ENCODE measurements at places on chromosomes 12 and 14.

DNA sequence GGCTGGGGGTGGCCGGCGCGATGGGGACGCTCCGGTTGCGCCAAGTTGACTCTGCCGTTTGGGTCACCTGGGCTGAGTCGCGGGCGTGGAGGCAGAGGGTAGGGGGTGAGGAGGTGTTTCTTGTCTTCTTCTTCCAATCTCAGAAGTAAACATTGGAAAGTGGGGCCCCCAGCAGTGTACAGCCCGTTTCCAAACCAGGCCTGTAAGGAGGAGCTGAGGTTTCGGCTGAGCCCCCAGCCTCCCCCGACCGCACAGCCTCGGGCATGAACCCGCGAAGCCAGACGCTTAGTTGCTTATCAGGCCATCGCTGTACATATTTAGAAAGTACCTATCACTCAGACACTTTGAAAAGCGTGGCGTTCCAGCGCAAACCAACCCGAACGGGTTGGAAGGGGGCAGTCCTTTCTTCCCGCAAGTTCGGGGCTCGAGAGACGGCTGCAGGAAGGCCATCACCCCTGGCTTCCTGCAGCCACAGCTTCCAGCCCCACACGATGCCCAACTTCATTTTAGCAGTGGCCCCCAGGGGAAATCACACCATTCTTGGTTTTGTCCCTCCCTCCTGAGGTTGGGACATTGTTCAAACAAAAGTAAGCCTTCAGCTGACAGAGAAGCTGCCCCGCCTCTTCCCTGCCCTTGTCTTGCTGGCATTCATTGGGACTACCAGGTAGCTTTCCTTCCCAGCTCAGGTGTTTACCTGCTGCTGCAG is 164.1 kb downstream of the ZFP36L1 start:
- H3K4me3 ChIP-seq = peak overlapping the region; percentile 77
- no peaks in the 10 kb centered on the region for H3K36me3 ChIP-seq
- DNase-seq = no peak

DNA sequence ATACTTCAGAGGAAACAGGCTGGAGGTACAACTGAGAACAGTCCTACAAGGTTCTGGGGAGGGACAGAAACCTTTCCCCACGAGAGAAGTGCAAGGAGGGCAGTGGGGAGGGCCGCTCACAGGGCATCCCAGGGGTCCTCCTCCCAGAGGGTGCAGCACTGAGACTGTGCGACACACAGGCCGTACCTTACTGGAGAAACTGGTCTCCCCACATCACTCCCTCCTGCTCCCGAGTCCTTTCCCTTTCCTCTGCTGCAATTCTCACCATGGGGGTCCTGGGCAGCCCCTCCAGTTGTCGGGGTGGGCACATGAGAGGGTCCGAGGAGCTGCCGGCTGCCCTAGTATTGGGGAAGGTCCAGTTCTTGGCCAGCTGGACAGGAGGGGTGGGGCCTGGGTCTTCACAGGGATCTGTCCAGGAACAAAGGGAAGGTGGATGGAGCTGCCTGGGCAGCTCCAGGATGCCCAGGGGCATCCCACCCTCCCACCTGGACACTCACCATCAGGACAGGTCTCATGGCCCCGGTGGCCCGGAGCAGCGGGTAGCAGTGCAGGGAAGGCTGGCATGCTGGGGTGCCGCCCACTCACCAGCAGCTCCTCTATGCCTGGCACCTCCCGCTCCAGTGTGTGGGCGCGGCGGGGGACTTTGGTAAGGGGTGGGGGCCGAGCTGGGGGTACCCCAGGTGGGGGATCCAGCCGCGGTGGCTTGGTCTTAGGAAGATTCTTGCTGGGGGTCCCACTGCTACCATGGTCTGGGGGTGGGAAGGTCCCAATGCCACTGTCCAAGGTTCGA is 35.8 kb downstream of the NCKAP5L start:
- H3K27ac ChIP-seq = no peak overlapping the region
- no peak for DNase-seq
- no peaks in the 10 kb centered on the region for H3K27me3 ChIP-seq
- no peak overlapping the region for H3K4me3 ChIP-seq

GRCh38 chr12:109356577-109356976 is 8.9 kb downstream of the MYO1H start:
- no peak overlapping the region for H3K27ac ChIP-seq
- no peak for DNase-seq
- no peaks in the 10 kb centered on the region for H3K36me3 ChIP-seq
- H3K4me1 ChIP-seq = no peaks in the 10 kb centered on the region
- peaks cover 34% of the 10 kb centered on the region for H3K27me3 ChIP-seq
- H3K4me3 ChIP-seq = no peak overlapping the region

DNA sequence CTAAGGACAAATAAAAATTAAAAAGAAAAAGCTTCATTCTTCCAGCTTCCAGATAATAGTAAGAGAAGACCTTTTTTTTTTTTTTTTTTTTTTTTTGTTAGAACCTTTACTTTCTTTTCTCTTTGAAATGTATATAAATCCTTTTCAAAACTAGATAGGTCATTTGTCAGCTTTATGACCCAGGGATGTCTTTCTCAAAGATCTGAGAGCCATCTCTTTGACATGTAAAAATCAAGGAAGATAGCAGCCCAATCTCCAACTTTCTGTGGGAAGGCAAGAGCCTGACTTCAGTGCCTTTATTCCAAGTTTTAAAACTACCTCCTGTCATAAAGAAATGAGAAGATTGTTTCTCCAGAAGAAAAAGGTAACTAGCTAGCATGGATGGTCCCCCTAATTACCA is 203.3 kb upstream of the LRFN5 start:
- H3K4me3 ChIP-seq = no peak overlapping the region
- H3K27ac ChIP-seq = no peak overlapping the region
- no peak for DNase-seq
- no peaks in the 10 kb centered on the region for H3K27me3 ChIP-seq

GRCh38 chr12:108826807-108827721 is 30.3 kb downstream of the SSH1 start:
- DNase-seq = no peak
- H3K4me3 ChIP-seq = peak overlapping the region; percentile 67
- no peaks in the 10 kb centered on the region for H3K27me3 ChIP-seq
- peak overlapping the region; percentile 91 for H3K27ac ChIP-seq

- peaks cover 1% of the 10 kb centered on the region for H3K4me1 ChIP-seq
- no peak overlapping the region for H3K4me3 ChIP-seq
- DNase-seq = no peak
- H3K27ac ChIP-seq = no peak overlapping the region
Measured at GRCh38 chr12:67810166-67810565, 161.6 kb downstream of the DYRK2 start.

GRCh38 chr14:89226801-89227495 is 190.1 kb downstream of the FOXN3 start:
- no peaks in the 10 kb centered on the region for H3K27me3 ChIP-seq
- H3K36me3 ChIP-seq = peaks cover 39% of the 10 kb centered on the region
- H3K4me3 ChIP-seq = no peak overlapping the region
- H3K27ac ChIP-seq = no peak overlapping the region

- H3K27ac ChIP-seq = no peak overlapping the region
- H3K4me3 ChIP-seq = no peak overlapping the region
- no peak for DNase-seq
- no peaks in the 10 kb centered on the region for H3K4me1 ChIP-seq
Measured at GRCh38 chr12:75882421-75882820, 149.2 kb downstream of the PHLDA1 start.

DNA sequence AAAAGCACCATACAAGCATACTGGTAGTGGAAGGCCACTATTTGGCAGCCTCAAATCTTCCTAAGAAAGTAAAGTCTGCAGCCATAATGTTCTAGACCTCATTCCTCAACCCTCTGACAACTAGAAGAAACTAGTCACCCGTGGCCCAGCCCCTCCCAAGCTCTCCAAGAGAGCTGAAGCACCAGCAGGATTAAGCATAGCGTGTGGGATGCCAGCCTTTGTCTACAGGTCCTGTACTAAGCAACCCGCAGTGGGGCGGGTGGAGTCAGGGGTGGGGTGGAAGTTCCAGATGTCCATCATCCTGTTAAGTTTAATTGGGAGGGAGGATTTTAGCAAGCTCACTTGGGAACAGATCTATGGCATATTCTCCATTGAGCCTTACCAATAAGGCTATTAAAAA is 14.2 kb downstream of the SLC11A2 start:
- no peak overlapping the region for H3K4me3 ChIP-seq
- H3K27me3 ChIP-seq = no peaks in the 10 kb centered on the region
- no peak for DNase-seq
- H3K36me3 ChIP-seq = peaks cover 16% of the 10 kb centered on the region
- peaks cover 21% of the 10 kb centered on the region for H3K4me1 ChIP-seq

DNA sequence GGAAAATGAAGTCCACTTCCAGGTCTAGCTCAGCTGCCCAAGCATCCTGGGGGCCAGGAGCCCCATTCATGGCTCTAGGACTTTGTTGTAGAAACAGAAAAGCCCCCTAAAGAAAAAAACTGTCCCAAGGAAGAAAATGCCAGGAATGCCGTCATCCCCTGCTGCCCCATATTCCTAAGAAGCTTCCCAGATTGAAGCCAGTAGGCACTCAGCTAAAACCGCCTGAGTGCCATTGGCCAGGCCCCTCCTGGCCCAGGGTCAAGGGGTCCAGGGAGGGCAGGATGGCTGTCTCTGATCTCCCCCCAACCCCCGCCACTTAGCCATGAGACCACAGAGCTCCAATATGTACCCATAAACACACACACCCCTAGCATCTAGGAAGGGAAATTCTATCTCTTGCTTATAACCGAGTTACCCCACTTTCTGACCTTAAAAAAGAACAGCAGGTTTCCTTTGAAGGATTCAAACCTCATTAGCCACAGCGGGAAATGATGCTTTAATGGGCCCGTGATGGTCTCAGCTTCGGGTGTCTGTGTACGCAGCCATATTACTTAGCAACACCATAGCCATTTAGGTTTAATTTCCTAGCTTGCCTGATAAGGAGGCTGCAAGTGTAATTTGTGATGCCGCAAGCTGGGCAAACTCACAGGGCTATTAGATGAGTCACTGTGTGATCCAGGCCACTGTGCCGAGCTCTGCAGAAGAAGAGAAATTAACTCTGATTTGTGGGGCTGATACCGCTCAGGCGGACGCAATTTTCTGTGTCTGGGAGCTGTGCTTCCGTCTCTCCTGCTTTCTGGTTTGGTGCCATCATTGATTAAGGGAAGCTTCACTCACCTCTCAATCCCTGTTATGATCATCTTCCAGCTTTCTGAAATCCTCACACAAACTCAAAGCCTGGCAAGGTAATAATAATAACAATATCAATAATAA is 84.2 kb downstream of the GCH1 start:
- DNase-seq = no peak
- no peak overlapping the region for H3K27ac ChIP-seq
- H3K36me3 ChIP-seq = no peaks in the 10 kb centered on the region
- no peak overlapping the region for H3K4me3 ChIP-seq
- H3K4me1 ChIP-seq = no peaks in the 10 kb centered on the region
